GM04503 (cell line): ENCODE measurements at places on chromosomes 2 and 18.

DNA sequence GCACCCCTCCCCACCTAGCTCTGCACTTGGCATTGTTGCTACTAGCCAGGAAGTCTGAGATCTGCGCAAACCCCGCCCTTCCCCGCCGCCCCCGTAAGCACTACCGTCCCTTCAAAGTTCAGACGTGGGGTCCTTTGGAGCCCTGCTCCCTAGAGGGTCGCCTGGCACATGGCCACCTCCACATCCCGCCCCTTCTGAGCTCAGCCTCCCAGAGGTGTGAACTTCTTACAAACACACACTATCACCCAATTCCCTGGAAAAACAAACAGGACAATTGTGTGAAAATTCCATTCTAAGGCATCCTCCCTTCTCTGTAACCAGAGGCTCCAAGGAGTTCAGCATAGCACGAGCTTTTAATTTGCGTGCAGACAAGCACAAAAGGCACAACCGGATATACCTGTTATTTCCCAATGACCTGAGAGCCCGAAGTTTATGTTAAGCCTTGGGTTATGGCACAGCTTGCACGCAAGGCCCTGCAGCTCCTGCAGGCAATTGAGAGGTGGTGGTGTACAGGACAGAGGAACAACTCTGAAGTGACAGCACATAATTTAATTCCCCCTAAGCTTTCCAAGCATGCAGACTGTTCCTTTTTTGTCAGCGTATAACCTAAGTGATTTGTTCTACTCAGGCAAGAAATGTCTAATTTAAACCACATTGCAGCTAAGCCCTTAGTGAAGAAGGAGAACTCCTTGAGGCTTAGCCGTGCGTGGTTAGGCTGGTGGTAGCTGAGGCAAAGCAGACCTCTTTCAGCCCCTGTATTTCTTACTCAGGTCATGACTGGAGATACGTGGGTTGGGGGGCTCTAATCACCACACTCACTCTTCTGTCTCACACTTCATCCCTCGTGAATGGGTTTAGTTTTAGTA is 20.3 kb upstream of the CYP1B1 start:
- no peak for DNase-seq

- no peak for DNase-seq
Observed at GRCh38 chr18:13481820-13482617, 244.3 kb downstream of the FAM210A start.

DNA sequence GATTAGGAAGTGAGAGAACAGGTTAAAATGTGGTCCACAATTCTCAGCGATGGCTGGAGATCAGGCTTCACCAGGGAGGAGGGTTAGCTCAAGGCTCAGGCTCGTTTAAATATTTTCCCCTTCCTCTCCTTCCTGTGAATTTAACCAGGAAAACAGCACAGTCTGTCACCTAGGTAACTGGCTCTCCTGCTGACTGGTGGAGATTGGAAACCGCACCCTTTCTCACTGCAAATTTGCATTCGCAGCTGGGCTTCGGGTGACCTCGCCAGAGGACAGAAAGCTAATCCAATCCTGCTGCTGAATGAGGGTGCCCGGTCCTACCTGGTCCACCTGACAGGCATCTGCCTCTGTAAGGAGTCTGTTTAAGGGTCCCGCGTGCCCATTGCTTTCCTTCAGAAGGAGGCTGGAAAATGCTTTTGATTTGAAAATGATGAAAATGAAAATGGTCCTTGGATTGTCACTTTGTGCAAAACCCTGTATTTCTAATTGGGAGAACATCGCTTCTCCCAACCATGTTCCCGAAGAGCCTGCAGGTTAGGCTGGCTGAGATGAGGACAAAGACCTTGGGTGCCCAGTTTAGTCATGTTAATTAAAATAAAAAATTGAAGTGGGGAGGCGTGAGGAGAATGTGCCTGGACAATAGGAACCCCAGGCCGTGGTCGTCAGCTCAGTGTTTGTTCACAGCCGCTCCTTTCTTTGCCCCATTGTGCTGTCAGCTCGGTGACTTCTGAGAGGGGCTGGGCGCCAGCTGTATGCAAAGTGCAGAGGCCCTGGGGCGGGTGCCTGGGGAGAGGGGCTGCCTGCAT is 43.4 kb upstream of the MTCL1 start:
- DNase-seq = no peak

GRCh38 chr18:74290794-74291471 is 830 bp downstream of the CYB5A start:
- DNase-seq = no peak

GRCh38 chr2:226862623-226863022 is 26.8 kb downstream of the RHBDD1 start:
- DNase-seq = no peak

GRCh38 chr2:63846487-63846886 is 4.8 kb downstream of the UGP2 start:
- DNase-seq = no peak

- DNase-seq = no peak
Observed at GRCh38 chr2:77566582-77566981, 44.4 kb upstream of the LRRTM4 start.

DNA sequence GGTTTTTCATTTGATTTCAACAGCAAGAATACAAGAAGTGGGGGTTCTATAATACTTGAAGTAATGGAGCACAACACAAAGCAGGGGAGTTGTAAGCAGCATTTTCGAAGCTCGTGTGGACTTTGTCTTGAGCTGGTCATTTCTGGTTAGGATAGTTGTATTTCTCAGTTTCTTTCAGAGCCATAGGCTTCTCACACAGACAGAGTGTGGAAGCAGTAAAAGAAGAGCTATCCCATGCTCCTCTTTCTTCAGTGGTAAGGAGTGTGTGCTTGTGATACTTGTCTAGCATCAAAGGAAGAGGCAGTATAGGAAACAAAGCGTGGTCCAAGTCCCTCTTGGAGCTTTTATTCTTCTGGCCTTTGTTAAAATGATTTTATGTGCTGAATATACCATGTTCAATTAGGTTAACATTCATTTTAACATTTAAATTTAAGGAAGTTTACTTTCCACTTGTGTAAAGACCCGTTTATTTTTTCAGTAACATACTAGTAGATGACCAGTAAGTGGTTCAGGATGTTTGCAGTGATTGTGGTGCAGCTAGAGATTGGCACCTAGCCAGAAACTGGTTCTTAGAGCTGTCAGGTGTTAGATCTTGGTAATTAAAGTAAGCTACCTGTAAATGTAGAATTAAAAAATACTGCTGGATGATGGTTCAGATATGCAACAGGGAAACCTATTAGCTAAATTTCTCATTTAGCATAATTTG is 14.6 kb downstream of the CCNYL1 start:
- DNase-seq = no peak

DNA sequence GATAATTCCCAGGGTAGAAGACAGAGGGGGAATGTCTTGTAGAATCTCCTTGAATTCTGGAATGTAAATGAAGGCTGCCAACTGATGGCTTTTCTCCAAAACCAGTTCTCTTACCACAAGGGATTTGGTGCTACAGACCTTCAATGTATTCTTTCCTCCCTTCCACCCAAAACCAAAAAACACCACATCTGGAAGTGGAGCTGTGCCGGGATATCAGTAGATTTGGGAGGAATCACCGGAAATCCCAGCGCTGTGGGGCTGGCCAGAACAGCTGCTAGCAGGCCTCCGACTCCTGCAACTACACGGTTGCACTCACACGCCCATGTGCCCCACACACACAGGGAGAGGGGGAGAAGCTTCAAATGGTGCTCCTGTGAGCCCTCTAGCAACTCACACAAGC is 45.7 kb downstream of the RPL31 start:
- DNase-seq = no peak
